ENCODE measurements at places on chromosomes 16 and 17.

DNA sequence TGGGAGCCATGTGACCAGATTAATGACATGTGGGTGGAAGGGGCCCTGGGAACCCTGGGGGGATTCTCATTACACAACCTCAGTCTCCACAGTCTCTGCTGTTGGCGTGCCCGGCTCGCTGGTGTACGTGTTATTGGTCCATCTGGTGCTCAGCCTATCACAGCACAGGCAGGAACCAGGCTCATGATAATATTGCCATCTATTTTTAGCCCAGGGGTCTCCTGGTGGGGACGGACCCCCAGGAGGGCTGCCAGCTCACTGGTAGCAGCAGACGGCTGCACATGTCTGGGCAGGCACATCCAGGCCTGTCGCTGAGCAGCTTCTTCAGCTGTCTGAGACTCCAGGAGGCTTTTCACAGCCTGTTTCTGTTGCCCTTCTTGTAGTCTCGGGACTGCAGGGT lies 123.8 kb downstream of the RAB11FIP4 start:
- no peak for DNase-seq

DNA sequence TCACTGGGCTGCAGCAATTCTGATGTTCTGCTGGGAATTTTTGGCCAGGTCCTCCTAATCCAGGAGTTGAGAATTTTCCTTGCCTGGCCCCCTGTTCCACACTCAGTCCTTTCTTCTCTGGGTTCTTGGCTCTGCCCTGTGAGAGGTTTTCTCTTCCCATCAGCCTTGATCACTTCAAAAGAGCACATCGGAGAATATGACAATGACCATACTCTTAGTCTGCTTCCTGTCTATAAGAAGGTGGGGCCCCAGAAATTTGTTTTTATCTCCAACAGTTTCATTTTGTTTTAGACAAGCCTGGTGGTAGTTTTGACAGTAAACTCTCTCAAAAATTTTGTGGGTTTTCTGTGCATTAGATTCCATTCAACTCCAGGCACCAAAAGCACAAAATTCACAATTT lies 70.7 kb downstream of the C17orf67 start:
- no peak for DNase-seq

- no peak for DNase-seq
Measured at GRCh38 chr16:56279132-56279531, 87.8 kb downstream of the GNAO1 start.

DNA sequence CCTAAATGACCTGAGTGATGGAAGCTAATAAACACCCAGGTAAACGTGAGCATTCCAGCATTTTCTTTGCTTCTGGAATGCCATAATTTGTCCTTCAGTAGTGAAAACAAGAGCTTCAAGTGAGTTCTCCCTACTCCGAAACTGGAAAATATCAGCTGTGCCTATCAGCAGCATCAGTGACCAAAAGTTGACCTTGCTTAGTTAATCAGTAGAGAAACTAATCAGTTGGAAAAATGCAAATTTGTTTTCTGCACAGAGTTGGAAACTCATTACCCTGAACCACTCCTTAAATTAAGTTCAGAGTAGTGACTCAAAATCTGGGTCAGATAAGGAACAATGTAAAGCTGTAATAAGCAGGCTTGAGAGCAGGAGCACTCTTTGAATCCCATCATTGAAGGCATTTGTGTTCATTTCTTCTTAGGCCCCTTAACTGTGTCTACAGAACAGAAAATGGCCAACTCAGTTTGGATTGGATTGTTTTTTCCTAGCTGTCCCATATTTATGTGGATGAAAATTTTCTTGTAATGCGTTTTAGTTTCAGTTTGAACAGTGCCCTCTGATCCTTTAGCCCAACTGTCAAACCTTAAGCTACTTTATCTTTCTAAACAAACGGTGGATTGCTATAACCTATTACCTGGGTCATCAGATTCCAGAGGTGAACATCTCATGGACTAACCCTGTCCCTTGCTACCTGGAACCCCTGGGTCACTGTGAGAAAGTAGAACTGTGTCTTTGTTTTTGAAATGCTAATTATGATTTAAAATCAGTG lies 290.4 kb downstream of the TOX3 start:
- DNase-seq = no peak

DNA sequence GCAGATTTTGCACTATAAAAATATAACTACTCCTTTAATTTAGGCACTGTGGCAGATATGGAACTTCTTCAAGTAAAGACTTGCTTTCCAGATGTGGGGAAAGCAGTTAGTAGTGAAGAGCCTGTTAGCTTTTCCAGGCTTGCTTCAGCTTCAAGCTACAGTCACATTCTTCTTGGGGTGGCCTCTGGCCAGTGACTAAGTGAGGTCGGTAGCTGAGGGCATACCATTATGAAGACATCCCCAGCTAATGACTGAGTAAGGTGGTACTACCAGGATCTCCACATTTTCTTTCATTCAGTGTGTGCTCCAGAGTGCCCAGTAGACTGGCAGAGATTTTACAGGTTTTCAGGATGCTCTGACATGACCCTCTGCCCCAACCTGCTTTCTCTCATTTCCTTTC lies 167.1 kb upstream of the KIF2B start:
- DNase-seq = no peak

- no peak for DNase-seq
Measured at GRCh38 chr17:82486231-82487094, 27.9 kb downstream of the NARF start.

- DNase-seq = no peak
Measured at GRCh38 chr16:51629576-51629975, 478.5 kb upstream of the SALL1 start.

GRCh38 chr17:81341516-81342268 lies 46.6 kb upstream of the SLC38A10 start:
- DNase-seq = peak; percentile 72

GRCh38 chr17:81906476-81907218 lies 4.6 kb downstream of the PCYT2 start:
- no peak for DNase-seq

DNA sequence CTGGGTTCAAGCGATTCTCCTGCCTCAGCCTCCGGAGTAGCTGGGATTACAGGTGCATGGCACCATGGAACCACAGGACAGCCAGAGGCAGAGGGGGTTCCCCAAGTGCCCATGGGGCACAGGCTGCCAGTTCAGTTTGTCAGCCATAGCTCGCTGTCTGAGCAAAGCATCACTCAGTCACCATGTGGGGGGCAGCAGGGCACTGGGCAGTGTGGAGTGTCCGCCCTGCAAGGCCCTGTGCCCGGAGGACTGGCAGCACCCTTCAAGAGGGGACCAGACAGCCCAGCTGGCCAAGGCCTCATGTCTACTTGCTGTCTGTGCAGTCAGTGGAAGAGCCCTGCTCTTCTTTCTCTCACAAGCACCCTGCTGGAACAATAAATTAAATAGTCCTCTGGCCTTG lies 6.4 kb downstream of the ALYREF start:
- DNase-seq = no peak

GRCh38 chr17:33545124-33545523 lies 252.0 kb upstream of the ASIC2 start:
- DNase-seq = no peak

- no peak for DNase-seq
Measured at GRCh38 chr16:52584354-52585320, 37.7 kb upstream of the TOX3 start.

Measured in ecto neural progenitor cell (in vitro differentiated cells).